CD4-positive, alpha-beta T cell (primary cell): ENCODE measurements at places on chromosomes 12 and 14.

GRCh38 chr14:99815696-99816095 lies 22.5 kb downstream of the EML1 start:
- DNase-seq: no peak

DNA sequence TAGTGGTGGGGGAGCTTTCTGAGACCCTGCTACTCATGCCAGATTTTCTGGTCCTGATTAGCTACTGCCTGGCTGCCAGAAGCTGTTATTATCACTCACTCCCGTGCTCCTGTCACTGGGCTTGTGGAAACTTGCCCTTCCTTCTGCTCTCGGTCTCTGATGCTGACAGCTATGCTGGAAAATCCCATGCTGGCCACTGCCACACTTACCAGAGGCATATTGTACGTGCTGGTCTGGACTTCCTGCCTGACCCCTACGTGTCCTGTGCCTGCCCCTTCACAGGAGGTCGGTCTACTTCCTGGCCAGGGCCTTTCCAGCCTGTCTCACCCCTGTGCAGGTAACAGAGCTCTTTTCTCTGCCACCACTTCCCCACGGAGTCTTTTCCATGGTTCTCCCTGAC lies 149.4 kb upstream of the PLEKHG7 start:
- no peak for DNase-seq

DNA sequence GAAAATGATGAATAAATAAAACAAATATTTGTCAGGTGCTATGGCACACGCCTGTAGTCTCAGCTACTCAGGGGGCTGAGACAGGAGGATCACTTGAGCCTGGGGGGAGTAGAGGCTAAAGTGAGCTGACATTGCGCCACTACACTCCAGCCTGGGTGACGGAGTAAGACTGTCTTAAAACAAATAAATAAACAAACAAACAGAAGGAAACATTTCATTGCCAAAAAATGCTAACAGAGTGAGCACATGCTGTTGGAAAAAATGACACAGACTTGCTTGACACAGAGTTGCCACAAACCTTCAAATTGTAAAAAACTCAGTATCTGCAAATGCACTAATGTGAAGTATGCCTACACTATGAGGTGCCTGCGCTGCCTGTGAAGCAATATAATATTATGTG lies 50.8 kb upstream of the AP4S1 start:
- no peak for DNase-seq

GRCh38 chr14:80003138-80003537 lies 208.2 kb downstream of the DIO2 start:
- DNase-seq: no peak

DNA sequence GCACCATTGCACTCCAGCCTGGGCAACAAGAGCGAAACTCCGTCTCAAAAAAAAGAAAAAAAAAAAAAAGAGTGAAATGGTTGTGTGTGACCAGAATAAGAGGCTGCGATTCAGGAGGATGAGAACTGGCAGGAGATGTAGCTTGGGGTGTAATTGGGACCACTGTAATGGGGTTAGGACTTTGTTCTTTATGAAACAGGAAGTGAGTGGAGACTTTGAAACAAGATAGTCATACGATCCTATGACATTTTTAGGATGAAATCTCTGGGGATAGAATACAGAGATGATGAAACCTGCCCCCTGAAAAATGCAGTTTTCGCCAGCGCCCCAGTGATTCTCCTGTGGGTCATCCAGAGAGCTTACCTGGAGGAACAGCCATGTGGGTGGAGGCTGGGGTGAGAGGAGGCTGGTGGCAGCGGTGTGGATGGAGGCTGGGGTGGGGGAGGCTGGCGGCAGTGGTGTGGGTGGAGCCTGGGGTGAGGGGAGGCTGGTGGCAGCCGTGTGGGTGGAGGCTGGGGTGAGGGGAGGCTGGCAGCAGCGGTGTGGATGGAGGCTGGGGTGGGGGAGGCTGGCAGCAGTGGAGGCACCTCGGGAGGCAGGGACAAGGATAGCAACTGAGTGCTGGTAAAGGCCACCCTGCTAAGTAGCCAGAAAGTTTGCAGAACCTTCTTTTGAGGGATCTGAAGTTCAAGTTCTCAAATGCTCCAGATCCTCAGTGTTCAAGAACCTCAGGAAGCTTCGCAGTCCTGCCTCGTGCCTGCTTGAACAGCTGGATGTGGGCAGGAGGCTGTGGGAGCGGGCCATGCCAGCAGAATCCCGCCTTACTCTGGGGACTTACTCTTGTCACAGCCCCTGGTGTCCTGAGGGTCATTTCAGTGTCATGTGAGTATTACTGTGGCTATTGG lies 20.2 kb downstream of the FBXL14 start:
- no peak for DNase-seq

DNA sequence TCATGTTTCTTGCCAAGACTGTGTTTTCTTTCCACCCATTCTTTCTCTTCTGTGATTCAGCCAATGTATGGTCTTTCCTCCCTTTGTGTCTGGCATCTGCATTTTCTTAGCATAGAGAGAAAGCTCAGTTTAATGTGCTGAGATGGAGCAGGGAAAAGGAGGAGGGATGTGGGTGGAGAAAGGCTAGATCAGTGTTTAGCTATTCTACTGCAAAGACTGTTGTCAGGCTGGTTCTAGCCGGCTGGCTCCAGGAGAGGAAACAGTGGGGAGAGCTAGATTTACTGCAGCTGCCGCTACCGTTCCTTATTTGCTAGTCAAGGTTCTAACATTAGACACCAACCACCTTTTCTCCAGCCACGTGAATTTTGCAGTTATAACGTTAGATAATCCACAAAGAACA lies 5.2 kb upstream of the RIMKLB start:
- DNase-seq: no peak

GRCh38 chr14:34368115-34368970 lies 93.7 kb downstream of the SPTSSA start:
- no peak for DNase-seq

DNA sequence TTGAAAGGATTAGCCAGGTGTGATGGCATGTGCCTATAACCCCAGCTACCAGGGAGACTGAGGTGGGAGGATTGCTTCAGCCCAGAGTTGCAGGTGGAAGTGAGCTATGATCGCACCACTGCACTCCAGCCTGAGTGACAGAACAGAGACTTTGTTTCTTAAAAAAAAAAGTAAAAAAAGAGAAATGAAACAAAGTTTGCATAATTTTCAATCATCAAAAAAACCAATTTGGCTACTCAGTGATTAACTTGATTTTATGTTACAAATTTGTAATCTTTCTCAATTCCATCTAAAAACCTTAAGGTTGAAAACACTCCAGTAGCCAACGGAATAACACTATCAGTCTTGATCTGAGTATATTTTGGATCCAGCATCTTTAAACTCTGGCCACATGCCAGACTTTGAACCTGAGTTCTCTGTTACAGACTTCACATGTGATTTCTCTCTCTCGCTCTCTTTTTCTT lies 12.6 kb upstream of the DENND5B start:
- DNase-seq: no peak

- no peak for DNase-seq
Observed at GRCh38 chr14:30600922-30601918, 20.9 kb upstream of the SCFD1 start.

DNA sequence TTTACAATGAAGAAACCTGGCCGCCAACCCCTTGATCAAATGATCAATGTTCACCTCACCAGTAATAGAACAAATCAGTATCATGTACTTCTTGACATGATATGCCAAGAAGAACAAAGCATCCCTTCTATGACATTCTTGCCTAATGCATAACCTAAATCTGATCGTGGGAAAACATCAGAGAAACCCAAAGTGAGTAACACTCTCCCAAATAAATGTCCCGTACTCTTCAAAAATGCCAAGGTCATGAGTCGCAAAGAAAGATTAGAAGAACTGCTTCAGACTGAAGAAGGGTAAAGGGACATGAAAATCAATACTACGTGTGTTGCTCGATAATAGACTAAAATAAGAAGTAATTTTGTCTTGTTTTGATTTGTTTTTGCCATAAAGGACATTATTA lies 11.4 kb upstream of the SLC25A3 start:
- DNase-seq: no peak

DNA sequence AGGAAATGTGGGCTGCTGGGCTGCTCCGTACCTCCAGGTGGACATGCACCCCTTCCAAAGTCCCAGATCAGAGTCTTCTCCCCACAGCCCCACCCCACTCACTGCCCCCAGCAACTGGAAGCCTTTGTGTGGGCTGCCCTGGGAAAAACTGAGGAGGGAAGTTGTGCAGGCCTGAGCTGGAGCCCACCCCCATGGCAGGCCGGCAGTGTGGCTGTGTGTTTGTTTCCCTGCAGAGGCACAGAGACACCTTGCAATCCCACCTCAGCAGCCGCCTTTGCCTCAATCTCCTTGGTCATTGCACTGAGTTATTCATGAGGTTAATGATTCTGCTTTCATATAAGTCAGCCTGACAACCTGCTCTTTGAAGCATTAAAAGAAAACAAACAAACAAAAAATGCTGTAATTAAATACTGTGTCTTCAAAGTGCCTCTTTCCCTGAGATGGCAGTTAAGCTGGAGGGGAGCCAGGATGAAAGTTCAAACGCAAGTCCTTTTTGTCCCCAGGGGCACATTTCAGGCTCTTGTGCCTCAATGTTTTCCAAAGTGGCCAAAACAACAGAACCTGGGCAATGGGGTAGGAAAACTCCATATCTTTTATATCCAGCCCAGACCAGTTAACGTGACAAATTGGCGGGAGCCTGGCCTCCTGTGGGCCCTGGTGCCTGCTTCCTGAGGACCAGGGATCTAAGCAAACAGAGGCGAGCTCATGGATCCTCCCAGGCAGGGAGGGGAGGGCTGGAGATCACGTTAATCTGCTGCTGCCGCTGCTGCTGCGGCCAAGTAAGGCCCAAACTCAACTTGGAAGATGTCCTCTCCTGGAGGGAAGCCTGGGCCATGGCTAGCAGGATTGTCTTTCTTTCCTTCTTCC lies 51.9 kb upstream of the TSPAN11 start:
- no peak for DNase-seq

DNA sequence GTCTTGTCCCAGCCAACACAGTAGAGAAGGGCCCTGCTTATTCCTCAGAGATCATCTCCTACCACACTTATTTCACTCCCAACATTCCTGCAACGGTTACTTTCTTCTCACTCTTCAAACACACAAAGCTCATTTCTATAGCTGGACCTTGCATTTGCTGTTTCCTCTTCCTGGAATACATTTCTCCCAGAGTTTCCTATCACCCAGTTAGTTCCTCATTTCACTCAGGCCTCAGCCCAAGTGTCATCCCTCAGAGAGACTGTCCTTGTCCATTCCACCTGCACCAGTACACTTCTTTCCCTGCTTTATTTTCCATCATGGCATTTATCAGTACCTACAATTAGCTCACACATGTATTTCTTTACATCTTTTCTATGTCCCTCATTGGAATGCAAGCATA lies 14.7 kb upstream of the STK38L start:
- DNase-seq: no peak

GRCh38 chr12:51829011-51829481 lies 19.5 kb downstream of the FIGNL2 start:
- no peak for DNase-seq

- DNase-seq: no peak
Observed at GRCh38 chr12:66637699-66638301, 41.1 kb downstream of the GRIP1 start.

DNA sequence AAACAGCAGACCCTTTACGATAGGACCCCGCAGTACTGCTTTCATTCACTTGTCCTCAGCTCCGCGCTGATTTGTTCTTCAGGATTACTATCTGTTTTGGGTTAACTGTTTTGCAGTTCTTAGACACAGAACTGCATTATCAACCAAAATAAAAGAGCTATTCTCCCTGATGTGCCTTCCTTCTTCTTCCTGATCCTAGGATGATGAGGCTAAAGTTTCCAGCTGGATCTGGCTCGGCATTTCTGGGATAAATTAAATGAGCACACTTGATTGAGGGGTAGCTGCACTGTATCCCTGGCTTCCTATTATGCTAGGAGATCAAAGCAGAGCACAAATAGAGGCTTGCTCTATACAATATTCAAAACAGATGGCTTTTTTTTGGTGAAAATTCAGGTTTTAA lies 165.7 kb downstream of the FBXL14 start:
- DNase-seq: no peak

DNA sequence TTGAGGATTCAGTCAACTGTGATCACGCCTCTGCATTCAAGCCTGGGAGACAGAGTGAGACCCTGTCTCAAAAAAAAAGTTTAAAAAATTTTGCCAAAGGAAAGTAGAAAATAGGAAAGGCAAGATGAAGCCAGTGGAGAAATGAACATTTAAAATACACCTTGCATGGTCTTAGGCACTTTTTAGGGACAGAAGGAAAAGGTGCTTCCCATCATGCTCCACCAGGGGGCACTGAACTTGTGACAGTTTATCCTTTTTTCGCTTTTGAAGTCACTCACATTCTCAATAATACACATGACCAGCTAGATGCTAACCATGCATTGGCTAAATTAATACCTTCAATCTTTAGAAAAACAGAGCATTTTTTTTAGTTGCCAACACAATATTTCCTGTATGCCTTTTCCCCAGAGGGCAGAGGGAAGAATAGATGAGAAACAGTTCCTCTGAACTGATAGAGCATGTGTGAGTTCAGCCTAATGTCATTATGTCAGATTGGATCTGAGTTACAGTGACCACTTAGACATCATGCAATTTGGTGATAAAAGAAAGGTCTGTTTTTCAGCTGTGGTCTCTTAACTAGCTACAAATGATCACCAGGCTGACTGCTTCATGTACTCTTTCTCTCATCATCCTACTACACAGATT lies 221.8 kb upstream of the SSTR1 start:
- peak; percentile 76 for DNase-seq

- DNase-seq: no peak
Observed at GRCh38 chr14:99260116-99260515, 11.9 kb downstream of the BCL11B start.

- no peak for DNase-seq
Observed at GRCh38 chr14:32762886-32763285, 175.8 kb upstream of the NPAS3 start.

DNA sequence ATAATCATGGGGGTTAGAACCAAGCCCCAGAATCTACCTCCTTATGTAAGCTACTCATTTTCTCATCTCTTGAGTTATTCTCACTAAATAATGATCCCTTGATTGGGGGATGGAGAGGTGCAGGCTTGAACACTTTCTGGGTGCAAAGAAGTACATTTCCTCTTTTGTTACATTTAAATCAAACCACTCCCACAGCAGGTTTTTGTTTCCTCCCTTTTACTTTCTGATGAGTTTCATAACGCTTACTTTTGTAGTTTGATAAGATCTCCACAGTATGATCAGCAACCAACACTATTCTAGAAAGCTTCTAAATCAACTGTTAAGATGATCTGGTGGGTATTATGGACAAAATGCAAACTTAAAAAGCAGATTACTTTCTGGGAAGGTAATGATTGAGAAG lies 20.5 kb downstream of the VCPKMT start:
- no peak for DNase-seq

DNA sequence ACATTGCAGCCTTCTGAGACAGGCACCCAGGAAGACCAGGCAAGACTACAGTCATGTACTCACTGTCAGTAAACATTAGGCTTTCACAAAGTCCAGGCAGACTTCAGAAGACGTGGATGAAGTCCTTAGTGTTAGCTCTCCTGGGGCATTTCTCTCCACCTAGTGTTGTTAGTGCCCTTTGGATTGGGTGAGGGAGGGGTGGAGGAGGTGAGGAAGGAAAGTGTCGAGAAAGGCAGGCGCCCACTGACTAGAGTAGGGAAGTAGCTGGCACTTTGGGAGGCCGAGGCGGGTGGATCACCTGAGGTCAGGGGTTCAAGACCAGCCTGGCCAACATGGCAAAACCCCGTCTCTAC lies 20.2 kb downstream of the TMEM229B start:
- DNase-seq: no peak

GRCh38 chr14:99685151-99685591 lies 1.1 kb downstream of the CYP46A1 start:
- DNase-seq: no peak

GRCh38 chr12:122593910-122594309 lies 66.9 kb downstream of the KNTC1 start:
- no peak for DNase-seq
